ENCODE measurements at places on chromosomes 6 and 20.

DNA sequence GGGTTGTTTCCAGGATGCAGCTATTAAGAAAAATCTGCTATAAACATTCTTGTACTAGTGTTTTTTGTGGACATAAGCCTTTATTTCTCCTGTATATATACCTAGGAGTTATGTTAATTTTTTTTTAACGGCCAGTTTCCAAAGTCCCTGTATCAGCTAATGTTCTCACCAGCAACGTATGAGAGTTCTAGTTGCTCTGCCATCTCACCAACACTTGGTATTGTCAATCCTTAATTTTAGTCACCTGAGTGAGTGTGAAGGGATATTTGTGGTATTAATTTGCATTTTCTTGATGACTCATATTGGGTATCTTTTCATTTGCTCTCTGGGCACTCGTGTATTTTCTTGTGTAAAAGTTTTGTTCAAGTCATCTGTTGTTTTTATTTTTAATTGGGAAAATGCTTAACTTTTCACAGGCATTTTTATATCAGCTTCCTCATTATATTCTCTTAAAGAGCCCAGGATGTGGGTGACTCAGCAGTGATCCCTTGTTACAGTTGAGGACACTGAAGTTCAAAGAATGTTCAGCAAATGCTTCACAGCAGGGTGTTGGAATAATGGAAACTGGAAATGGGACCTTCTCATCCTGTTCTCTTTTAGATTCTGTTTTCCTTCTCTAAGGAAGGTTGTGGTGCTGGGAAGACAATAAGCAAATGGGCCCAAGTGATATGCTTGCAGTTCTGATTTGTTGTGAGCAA lies 211.7 kb upstream of the PRND start:
- DNase-seq, result no peak
- H3K36me3 ChIP-seq, result no peaks in the 10 kb centered on the region
- H3K27ac ChIP-seq, result no peak overlapping the region
- H3K4me1 ChIP-seq, result peaks cover 4% of the 10 kb centered on the region
- H3K4me3 ChIP-seq, result no peak overlapping the region
- H3K27me3 ChIP-seq, result peaks cover 22% of the 10 kb centered on the region

GRCh38 chr6:112049026-112049799 lies 4.7 kb upstream of the CCN6 start:
- no peak overlapping the region for H3K4me3 ChIP-seq
- H3K36me3 ChIP-seq, result peaks cover 3% of the 10 kb centered on the region
- H3K27ac ChIP-seq, result no peak overlapping the region
- no peak for DNase-seq
- H3K4me1 ChIP-seq, result peaks cover 9% of the 10 kb centered on the region

- peaks cover 18% of the 10 kb centered on the region for H3K4me1 ChIP-seq
- no peak for DNase-seq
- no peak overlapping the region for H3K4me3 ChIP-seq
- no peaks in the 10 kb centered on the region for H3K27me3 ChIP-seq
- H3K36me3 ChIP-seq, result no peaks in the 10 kb centered on the region
Measured at GRCh38 chr6:106886081-106886843, 88.3 kb downstream of the CD24 start.

GRCh38 chr6:19713411-19713810 lies 123.8 kb upstream of the ID4 start:
- no peak for DNase-seq
- no peak overlapping the region for H3K4me3 ChIP-seq
- no peaks in the 10 kb centered on the region for H3K36me3 ChIP-seq
- no peaks in the 10 kb centered on the region for H3K27me3 ChIP-seq
- H3K4me1 ChIP-seq, result peaks cover 33% of the 10 kb centered on the region
- H3K27ac ChIP-seq, result no peak overlapping the region

DNA sequence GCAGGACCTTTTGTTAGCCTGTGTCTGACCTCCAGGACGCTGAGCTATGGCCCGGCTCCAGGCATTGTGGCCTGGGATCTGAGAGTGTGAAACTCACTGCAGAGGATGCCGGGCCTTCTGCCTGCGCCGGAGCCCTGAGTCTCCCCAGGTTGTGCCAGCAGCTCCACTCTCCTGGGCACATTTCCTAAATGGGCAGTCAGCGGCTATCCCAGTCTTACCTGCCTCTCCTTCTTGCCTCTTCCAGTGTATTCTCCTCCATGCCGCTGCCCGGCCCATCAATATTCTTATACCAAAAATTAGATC lies 397.8 kb downstream of the CDH4 start:
- no peaks in the 10 kb centered on the region for H3K27me3 ChIP-seq
- no peak overlapping the region for H3K27ac ChIP-seq
- peaks cover 31% of the 10 kb centered on the region for H3K4me1 ChIP-seq
- H3K4me3 ChIP-seq, result no peak overlapping the region
- DNase-seq, result no peak

GRCh38 chr6:27492631-27493190 lies 19.8 kb upstream of the ZNF184 start:
- peak overlapping the region; percentile 87 for H3K27ac ChIP-seq
- H3K4me3 ChIP-seq, result peak overlapping the region; percentile 64
- peaks cover 46% of the 10 kb centered on the region for H3K27me3 ChIP-seq
- H3K36me3 ChIP-seq, result peaks cover 6% of the 10 kb centered on the region
- peaks cover 32% of the 10 kb centered on the region for H3K4me1 ChIP-seq
- DNase-seq, result no peak

GRCh38 chr6:52641826-52642225 lies 29.1 kb upstream of the TMEM14A start:
- no peak overlapping the region for H3K4me3 ChIP-seq
- H3K27me3 ChIP-seq, result no peaks in the 10 kb centered on the region
- H3K4me1 ChIP-seq, result peaks cover 41% of the 10 kb centered on the region
- no peaks in the 10 kb centered on the region for H3K36me3 ChIP-seq

Data from neural crest cell (in vitro differentiated cells).